ENCODE measurements at places on chromosomes 13 and 19. TPM values are rescaled to one million over a fixed set of nuclear protein-coding genes. Genes with fewer than 3 reads are reported as not detected.

Gene ZNF420
- 14.2 TPM for total RNA-seq

Gene ZNF546
- total RNA-seq: 6.8 TPM

Gene FAAP24
- total RNA-seq: 4.2 TPM

Gene TECR
- total RNA-seq: 157 TPM

Gene NDUFS7
- total RNA-seq: 89.9 TPM

Gene ZNF583
- 6.7 TPM for total RNA-seq
